ENCODE measurements at places on chromosomes 5 and 9.

- DNase-seq, result no peak
These were observed 94.1 kb upstream of the ITGA2 start for GRCh38 chr5:52895075-52895474.

DNA sequence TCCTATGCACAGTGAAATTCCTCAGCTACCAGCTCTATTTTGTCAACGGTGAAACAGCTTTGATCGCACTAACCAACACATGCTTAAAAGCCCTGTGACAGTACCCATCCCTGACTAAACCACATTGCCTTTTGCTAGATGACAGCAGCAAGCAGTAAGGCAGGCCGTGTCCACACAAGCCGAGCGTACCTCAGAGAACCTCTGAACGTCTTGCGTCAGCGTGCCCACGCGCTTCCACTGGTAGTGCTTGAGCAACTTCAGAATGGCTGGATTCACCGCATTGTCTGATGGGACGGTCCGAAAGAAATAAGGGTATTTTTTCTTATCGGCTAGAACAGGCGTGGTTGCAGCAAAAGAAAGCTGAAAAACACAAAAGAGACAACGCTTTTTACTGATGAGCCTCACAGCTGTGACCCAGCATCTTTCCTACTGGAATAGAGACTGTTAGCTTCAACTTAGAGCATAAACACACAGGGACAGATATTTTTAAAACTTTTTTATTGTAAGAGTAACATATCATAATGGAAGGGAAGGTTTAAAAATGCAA is 167.0 kb downstream of the GABBR2 start:
- no peak for DNase-seq

- DNase-seq, result no peak
These were observed 236.2 kb upstream of the NREP start for GRCh38 chr5:111993242-111993641.

GRCh38 chr5:12624776-12625560 is 720.7 kb upstream of the CTNND2 start:
- no peak for DNase-seq

- no peak for DNase-seq
These were observed 332.4 kb upstream of the CD180 start for GRCh38 chr5:67528953-67529352.

DNA sequence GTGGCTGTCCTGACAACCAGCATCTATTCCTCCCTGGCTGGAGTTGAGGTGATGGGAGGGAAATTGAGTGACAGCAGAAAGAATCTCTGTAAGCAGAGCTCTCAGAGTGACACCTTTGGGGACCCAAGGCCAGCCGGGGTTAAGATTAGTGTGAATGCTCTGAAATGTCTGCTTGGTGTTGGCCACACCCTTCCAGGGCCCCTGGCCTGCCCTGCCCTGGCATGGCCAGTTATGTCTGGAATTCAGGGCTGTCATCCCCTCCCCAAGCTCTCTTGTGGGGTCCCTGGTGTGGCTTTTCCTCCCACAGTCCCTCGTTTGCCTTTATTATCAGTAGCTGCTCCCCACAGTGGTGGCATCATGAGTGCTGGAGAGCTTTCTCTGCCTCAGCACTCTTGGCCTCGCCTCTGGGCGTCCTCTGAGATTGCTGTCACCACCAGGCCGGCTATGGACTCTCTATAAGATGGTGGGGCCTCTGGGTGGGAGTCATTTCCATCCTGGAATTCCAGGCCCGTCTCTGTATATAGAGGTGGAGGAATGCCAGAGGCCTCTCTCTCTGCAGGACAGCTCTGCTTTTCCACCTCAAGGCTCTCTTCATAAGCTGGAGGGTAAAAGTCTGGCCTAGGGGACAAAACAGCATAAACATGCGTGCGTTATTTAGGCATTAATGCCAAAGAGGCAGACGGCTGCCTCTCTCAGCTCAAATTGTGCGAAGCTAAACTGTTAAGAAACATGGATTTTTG is 3.6 kb downstream of the TMEM252 start:
- DNase-seq, result no peak

GRCh38 chr5:76849419-76850291 is at the start of gene S100Z:
S100Z (plus strand) TSS chr5:76850014; CDS start chr5:76875360, 25,346 bp downstream.
- DNase-seq, result no peak

- peak; percentile 52 for DNase-seq
These were observed 193.5 kb downstream of the GAS1 start for GRCh38 chr9:86753836-86754235.

- DNase-seq, result no peak
These were observed 910 bp upstream of the GARNL3 start for GRCh38 chr9:127263664-127264063.

- no peak for DNase-seq
These were observed 42.8 kb upstream of the PITX1 start for GRCh38 chr5:135076801-135077200.

- DNase-seq, result peak; percentile 73
These were observed 246.5 kb downstream of the PCSK5 start for GRCh38 chr9:76136986-76137385.

DNA sequence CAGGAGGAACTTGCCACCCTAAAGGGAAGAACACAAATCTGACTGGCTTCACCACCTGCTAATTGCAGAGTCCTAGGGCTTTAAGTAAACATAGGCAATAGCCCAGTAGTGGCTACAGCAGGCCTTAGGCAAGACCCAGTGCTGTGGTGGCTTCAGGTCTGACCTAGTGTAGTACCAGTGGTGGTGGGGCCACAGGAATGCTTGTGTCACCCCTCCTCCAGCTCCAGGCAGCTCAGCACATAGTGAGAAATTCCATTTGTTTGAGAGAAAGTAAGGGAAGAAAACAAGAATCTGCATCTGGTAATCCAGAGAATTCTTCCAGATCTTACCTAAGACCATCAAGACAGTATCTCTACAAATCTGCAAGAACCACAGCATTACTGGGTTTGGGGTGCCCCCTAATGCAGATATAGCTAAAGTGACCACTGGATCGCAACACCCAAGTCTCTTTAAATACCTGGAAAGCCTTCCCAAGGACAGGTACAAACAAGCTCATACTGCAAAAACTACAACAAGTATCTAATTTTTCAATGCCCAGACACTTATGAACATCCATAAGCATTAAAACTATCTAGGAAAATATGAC is 102.6 kb upstream of the TRPM3 start:
- peak; percentile 14 for DNase-seq

DNA sequence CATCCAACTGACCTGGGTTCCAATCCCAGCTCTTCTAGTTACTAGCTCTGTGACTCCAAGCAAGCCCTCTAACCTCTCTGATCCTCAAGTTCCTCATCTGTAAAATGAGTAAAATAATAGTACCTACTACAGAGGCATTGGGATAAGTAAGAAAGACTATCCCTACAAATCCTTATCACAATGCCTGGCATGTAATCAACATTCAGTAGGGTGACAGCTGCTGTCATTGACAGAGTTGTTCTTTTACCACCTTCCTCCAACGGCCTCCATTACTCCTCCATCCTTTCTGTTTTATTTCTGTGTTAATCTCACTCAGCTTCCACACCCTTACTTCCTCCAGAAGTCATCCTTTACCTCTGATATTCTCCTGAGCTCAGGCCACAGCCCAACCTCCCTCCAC is 40.4 kb downstream of the FGF1 start:
- no peak for DNase-seq

DNA sequence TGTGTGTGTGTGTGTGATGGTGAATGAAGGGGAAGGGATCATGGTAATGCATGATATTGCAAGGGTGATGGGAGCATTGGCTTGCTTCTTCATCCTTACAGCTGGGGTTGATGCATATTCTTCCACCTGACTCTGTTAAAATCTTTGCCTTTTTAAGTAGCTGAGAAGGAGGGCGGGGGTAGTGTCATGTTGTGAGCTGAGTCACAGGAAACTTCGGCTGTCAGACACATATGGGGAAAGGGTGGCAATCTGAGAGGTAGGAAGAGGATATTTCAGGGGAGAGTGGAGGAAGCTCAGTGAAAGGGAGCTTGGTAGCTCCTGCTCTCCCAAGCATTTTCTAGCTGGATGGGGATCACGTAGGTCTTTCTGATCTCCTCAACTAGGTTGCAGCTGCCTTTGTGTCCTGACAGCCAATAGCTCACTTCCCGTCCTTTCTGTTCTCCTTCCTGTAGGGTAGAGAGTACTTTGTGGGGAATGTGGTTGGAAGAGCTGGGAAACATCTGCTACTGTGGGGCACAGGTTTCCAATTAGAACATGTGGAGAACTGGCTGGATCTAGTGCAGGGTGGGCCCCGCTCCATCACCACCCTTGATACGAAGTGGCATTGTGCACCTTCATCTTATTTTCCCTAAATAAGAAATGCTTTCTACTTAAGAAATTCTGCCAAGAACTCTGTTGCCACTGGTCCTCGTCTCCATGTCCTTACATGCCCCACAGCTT is 18.1 kb upstream of the CLK4 start:
- DNase-seq, result peak; percentile 51

- no peak for DNase-seq
These were observed 111.3 kb downstream of the PDZD2 start for GRCh38 chr5:31750215-31750614.

DNA sequence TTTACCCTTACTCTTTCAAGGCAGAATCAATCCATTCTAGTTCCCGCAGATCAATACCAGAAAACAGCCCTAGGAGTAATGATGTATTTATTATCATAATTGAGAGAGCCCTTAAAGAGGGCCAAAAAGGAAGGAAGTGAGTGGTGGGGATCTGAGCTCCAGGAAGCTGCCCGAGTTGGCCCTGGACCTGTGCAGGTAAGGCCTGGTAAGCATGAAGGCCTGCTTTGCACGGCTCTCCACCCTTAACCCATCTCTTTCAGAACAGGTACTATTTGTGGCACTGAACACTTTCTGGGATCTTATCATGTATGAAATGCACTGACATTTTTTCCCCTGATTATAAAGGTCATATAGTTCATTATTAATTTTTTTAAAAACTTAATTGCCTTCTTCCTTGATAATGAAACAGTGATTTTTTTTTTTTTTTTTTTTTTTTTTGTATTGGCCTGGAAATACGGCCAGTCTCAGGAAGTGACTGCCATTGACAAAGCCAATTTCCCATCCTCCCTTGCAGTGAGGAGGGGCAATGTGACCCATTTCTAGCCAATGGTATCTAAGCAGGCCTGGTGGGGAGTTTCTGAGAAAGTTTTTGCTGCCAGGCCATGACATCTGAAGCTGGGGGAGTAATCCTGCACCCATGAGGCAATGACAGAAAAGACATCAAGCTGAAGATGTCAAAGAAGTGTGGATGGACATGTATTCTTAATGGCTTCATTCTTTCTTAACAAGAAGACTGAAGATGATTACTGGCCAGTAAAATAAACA is 6.3 kb upstream of the MVB12B start:
- no peak for DNase-seq

DNA sequence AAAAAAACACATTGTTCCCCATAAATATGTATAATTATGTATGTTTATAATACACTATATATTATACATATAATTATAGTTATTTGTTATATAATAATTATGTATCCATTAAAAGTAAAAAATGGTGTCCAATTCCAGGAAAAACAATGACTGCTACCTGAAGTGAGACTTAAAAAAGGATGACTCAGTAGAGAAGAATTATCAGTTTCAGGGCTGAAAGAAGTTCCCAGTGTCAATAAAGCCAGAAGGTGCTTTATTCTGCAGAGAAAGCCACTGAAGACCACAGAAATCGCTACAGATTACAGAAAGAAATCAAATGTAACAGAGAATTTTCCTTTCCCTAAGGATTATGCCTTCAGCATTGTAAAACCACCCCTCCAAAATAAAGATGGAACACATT is 50.9 kb downstream of the ANKRD31 start:
- DNase-seq, result no peak

- DNase-seq, result no peak
These were observed 204.1 kb downstream of the DEPDC1B start for GRCh38 chr5:60495644-60496520.

- no peak for DNase-seq
These were observed 446.4 kb upstream of the KLF4 start for GRCh38 chr9:107935931-107936330.

DNA sequence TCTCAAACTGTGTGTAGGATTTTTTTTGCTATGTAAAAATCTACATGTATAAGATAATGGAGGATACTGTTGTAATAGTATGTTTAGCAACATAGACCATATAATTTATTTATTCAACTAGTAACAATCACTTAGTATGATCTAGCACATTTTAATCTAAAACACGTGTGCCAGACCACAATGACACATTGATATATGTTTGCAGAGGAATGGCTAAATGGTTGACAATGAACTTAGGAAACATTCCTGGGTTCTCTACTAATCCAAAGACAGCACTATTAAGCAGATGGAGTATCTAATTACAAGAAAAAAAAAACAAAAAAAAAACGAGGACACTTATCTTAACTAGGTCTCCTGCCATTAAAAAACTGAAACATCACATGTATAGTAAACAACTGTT is 261.7 kb upstream of the PAPPA start:
- DNase-seq, result peak; percentile 94

DNA sequence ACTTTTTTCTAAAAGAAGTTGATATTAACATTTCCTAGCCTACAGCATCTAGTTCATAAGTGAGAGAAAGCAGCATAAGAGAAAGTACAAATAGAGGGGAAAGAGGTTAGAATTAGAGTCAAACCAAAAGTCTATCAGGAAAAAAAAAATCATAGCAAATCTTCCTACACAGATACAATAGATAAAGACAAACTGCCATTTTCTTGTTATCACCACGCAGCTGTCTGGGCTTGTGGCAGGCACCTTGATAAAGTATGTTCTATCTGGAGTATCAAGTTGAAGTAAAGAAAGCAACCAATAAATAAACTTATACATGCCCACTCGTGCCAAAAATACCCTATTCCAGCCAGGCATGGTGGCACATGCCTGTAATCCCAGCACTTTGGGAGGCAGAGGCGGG is 5.3 kb upstream of the NR4A3 start:
- no peak for DNase-seq

- peak; percentile 51 for DNase-seq
These were observed 334.4 kb downstream of the CWC27 start for GRCh38 chr5:65102976-65103711.

GRCh38 chr9:84139296-84140070 is 158.9 kb downstream of the RMI1 start:
- peak; percentile 30 for DNase-seq

DNA sequence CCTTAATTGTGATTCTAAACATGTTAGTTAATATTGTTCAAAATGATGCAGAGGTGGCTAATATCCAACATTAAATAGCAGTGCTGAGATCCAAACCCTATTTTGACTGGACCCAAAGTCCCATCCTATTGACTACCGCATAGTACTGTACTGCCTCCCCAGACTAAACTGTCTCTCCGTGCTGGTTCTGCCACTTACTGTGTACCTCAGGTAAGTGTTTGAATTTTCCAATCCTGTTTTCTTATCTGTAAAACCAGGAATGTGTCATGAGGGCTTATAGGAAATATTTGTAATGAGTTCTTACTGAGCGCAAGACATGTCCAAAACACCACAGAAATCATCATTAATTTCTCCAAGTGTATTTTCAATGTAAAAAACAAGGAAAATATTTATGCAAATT is 209.2 kb upstream of the CD180 start:
- DNase-seq, result no peak

- no peak for DNase-seq
These were observed 166.0 kb downstream of the EBF1 start for GRCh38 chr5:158933494-158934318.

GRCh38 chr5:180084638-180085561 is 13.3 kb upstream of the RNF130 start:
- DNase-seq, result no peak

- peak; percentile 69 for DNase-seq
These were observed 177.1 kb downstream of the CPLANE1 start for GRCh38 chr5:37071901-37072581.

- no peak for DNase-seq
These were observed 60.1 kb downstream of the LMX1B start for GRCh38 chr9:126673689-126674364.

GRCh38 chr5:40022057-40022456 is 597.3 kb upstream of the DAB2 start:
- no peak for DNase-seq

GRCh38 chr5:85538362-85538761 is 1079.4 kb upstream of the COX7C start:
- DNase-seq, result no peak

Data from fibroblast of skin of right quadriceps (primary cell).